ENCODE measurements at places on chromosomes 7 and 10.

DNA sequence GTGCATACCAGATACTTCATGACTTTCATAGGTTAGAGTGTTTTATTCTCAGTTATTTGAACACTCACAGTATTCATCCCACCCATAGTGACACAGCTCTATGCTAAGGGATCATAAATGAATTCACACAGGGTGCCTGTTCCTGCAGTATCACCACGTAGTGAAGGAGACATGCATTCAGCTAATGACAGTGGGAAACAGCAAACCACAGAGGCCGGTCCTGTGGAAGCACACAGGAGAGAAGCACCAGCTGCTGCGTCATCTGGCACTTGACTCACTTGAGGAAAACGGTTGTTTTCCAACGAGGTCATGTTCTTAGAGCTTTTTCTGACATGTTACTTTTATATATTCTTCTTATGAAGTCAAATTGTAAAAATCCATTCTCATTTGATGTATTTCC, 73.0 kb downstream of the UBE3C start:
- no peak for DNase-seq

DNA sequence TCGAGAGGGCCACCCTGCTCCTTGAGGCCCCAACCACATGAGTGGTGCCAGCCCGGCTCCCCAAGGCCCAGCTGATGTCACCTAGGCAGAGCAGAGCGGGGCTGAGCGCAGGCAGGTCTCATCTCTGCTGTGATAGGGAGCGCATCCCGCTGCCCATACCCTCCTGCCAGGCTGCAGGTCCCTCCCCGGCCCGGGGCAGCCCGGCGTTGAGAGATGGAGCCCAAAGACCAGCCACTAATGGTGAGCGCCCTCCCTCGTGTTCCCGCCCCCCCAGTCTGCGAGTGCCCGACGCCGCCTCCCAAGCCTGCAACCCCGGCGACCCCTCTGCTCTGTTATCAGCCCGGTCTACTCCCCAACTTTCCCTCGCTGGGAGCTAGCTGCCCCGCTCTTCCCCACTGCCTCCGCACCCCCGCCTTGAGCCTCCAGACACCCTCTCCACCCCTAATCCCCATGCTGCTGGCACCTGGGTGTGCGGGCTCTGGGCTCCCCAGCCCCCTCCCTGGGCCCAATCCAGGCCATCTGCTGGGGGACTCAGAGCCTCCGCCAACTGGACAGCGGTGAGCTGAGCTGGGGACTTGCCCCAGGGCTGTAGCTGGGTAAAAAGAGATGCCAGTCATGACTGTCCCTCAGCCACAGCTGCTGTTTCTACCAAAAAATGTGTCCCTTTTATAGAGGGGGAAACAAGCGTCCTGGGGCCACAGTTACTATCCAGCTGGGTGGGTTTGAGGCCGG, 19.7 kb upstream of the CHST12 start:
- no peak for DNase-seq

DNA sequence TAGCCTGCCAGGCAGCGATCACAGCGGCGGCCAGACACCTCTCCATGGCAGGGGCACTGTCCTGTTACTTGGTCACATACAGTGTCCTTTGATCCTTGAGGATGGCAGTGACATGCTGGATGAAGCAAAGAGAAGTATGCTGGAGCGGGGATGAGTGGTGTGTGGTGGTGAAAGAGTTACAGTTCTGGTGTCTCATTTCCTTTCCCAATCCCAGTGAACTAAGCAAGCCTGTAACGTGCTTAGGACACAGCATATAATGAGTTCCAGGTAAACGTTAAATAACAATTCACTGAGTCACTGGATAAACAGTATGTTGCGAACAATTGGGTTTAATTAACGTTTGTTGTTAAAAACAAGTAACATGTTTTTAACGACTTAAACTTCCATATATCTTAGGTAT, 63.5 kb upstream of the LAMB1 start:
- DNase-seq = no peak

GRCh38 chr7:127882313-127882920, 148.8 kb downstream of the LRRC4 start:
- DNase-seq = no peak

DNA sequence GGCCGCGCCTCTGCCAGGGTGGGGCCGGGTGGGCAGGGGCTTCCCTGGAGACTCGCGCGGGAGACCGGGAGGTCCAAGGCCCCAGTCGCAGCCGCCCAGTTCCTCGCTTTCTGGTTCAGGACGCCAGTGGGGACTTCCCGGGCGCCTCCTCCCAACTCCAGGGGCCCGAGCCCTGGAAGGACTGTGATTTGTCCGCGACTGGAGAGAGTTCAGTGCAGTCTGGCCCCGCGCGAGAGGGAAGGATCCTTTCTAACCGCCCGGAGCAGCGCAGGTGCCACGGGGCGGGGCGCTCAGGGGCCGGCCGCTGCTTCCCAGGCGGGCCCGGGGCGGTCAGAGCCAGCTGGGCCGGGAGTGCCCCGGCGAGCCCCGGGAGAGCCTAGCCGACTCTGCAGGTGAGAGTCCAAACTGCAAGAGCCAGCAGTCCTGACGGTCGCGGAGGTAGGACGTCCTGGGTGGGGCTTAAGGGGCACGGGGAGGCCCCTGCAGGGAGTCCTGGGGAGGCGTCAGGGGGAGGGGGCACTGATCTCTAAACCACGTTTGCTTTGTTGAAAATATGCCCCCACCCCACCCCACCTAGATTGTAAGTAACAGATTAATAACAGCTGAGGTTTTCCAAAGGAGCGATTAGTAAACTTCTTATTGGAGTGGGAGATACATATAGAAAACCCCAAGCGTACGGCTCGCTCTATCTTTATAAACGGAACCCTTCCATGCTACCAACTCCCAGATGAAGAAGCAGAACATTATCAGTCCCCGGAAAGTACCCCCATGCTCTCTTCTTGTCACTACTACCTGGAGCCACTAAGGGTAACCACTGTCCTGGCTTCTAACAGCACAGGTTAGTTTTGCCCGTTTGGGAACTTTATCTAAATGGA, 8.2 kb downstream of the NKX2-3 start:
- no peak for DNase-seq

DNA sequence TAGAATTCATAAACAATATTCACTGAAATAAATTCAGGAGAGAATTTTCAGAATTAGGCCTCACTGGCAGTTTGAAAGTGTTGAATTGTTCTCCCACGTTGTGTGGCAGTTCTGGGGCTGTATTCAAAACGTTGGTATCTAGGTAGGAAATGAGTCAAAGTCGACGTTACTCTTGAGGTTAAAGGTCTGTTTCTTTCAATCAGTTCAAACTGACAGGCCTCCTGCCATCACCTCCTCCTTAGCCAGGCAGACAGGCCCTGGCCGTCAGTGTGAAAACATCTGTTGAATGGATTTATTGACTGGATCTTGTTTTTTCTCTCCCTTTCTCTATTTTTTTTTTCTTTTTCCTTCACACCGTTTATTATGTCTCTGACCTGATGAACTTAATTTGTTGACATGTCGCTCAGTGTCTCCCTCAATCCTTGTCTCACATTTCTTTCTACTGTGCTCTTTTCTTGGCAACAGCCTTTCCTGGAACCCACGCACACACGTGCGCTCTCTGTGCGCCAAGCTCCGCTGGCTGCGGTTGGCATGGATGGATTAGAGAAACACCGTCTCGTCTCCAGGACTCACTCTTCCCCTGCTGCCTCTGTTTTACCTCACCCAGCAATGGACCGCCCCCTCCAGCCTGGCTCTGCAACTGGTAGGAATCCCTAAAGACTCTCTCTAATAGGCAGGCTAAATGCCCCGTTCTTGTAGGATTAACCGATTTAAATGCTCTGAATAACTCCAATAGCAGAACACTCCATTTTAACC, 231.7 kb downstream of the HDAC9 start:
- DNase-seq = no peak

DNA sequence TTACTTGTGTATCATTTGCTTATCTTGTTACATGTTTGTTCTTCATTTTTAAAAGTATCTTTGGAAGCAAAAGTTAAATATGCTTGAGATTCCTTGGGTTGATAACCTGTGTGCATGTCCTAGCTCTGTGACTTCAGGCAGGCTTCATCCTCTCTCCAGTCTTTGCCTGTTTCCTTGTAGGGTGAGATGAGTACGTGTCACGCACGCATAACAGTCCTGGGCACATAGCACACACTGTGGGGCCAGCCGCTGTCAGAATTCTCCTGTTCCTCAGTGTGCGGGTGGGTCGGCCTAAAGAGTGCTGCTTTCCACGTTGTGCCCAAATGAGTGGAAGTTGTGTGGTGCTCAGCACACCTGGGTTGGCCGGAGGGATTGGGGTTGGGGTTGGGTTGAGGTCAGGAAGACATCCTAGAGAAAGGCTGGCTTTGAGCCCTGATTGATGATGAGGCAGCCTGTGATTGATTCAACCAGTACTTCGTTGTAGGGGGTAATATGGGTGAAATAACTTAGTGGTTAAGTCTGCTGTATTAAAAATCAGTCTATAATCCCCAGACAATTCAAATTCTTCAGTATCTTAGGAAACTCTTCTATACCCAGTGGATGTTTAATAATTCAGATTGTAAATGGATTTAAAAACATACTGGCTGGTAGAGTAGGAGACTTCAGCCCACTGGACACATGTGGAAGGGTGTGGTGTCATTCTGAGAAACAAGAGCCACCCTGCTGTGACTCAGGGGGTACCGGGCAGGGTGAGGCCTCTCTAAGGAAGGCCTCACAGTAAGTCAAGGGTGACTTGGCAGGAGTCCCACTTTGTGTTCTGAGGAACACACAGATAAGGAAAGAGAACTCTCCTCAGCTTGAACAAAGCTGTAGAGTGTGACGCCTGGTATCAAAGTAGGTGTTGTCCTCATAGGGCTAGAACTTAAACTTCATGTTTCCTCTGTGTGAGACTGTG, 54.8 kb downstream of the DAGLB start:
- no peak for DNase-seq

DNA sequence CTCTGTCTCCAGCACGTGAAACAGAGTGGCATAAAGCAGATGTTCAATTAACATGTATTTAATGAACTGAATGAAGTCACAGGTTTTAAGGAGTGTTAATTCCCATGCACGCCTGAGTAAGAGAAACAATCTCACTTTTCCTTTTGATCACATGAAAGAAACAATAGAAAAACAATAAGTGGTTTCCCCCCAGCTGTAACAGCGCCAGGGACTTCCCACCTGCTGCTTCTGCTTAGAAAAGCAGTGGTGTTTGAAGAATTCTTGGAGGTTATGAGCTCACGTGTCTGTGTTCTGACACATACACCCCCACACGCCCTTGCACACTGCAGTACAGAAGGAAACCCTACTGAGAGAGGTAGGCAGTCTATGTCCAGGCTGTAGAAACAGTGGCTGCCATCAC, 51.3 kb upstream of the FRMD4A start:
- no peak for DNase-seq

DNA sequence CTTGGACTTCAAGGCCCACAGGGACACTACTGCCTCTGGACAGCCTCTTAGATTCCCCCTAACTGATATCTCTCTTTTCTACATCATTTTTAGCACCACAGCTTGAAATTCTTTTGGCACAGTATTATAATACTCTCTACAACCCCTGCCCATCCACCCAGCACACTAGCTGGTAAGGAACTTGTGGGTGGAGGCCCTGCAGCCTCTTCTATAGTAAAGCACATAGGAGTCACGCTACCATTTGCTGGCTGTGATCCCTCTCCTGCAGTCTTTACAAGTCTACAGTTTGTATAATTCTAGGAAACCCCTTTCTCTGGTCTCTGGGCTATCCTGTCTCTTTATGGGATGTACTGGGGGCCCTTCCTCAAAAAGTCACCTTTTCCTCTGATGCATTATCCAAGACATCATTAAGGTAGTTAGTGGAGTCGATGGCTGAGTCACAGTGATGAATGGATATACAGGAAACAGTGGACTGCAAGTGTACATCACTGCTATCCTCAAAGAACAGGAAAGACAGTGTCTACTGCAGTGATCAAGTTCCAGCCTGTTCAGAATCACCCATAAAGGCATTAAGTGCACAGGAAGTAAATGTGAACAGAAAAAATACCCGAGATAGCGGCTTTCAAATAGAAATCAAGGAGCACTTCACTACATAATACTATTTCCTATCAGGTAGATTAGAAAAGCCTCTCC, 54.4 kb downstream of the STK17A start:
- no peak for DNase-seq

GRCh38 chr10:119608316-119609155, 11.8 kb upstream of the TIAL1 start:
- no peak for DNase-seq

DNA sequence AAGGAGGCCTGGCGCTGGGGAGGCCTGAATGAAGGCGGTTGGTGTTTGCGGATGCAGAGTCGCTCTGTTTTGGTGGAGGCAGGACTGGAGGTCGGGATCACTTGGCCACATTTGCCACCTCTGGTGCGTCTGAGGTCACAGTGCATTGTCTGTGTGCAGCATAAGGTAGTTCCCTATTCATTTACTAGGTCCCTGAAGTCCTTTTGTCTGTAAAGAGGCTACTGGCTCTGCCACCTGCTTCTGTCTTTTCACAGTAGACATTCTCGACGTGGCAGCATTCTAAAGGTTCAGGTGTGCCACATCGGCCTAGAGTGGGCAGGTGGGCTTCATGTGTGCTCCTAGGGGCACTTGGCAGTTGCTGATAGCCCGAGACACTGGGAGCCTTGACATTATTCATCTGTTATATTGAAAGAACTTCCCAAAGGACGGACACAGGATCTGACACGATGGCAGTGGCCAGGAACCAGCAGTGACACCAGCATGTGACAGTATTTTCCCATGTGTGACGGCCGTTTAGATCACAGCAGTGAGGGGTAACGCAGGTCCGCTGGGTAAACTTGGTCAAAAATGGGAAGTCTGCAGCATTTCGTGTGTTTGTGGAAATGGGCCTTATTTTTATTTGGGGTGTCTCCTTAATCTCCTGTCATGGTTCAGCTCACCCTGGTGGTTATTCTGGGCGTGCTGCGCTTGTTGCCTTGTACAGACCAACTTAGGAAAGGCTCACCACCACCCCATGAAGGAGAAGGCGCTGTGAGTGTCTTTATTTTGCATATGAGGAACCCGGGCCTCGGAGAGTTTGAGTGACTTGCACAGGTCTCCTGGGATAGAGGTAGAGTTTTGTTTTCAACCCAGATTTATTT, 5.9 kb downstream of the MGMT start:
- DNase-seq = no peak

- no peak for DNase-seq
Observed at GRCh38 chr10:60497364-60497763, 107.7 kb upstream of the ANK3 start.

- no peak for DNase-seq
Observed at GRCh38 chr7:158037211-158037610, 550.4 kb downstream of the PTPRN2 start.

DNA sequence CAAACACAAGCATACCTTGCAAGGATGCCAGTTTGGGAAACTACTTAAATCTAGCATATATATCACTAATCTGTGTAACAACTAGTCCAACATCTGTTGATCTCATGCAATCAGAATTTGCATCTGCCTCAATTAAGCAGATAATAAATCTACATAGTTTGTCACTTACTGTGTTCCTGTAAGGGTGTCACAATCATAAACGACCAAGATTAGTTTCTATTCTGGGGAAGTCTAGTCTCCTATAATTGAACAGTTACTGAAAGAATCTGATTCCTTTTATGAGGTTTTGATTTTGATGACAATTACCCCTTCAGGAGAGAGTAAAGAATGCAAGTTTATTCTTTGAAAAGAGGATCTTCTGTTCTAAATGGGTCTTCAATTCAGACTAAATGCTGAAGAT, 85.5 kb upstream of the LRRN3 start:
- DNase-seq = no peak
